ENCODE measurements at places on chromosomes 12 and 14.

DNA sequence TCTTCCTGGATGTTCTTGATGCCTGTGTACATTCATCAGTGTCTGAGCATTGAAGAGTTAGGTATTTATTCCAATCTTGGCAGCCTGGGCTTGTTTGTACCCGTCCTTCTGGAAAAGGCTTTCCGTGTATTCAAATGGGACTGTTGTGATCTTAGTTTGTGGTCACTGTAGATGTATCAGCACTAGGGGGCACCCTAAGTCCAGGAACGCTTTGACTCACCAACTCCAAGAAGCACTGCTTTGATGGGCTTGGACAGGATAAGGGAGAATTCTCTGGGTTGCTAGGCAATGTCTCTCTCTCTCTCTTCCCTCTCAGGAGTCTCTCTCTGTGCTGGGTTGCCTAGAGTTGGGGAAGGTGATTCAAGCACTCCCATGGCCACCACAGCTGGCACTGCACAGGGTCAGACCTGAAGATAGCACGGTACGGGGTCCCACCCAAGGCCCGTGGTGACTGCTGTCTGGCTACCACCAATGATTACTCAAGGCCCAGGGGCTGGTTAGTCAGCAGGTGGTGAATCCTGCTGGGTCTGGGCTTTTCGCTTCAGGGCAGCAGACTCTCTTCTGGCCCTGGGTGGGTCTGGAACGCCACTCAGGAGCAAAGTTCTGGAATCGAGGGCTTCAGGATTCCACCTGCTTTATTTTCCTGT, 211.1 kb upstream of the RGS6 start:
- DNase-seq, result peak; percentile 2

- DNase-seq, result no peak
Observed at GRCh38 chr12:25926536-25926935, 31.9 kb upstream of the RASSF8 start.

DNA sequence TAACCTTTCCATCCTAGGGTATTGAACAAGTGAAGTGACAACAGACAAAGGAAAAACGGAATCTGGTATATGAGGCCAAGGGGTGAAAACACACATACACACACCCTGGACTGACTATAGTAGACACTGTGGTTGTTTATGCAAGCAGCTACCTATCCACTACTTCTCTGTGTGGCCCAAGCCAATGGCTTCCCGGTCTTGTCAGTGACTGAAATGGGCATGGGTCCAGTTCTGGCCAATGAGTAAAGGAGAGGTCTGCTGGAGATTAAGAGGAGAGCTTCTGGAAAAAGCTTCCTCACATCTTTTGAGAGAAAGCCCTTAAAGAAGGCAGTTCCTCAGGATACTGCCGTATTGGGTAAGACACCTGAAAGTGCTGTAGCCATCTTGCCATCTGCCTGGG, 19.3 kb downstream of the MBIP start:
- DNase-seq, result no peak

GRCh38 chr12:57340104-57340503, 89.1 kb upstream of the STAC3 start:
- DNase-seq, result no peak

GRCh38 chr12:116426391-116427136, 132.6 kb upstream of the MAP1LC3B2 start:
- no peak for DNase-seq

DNA sequence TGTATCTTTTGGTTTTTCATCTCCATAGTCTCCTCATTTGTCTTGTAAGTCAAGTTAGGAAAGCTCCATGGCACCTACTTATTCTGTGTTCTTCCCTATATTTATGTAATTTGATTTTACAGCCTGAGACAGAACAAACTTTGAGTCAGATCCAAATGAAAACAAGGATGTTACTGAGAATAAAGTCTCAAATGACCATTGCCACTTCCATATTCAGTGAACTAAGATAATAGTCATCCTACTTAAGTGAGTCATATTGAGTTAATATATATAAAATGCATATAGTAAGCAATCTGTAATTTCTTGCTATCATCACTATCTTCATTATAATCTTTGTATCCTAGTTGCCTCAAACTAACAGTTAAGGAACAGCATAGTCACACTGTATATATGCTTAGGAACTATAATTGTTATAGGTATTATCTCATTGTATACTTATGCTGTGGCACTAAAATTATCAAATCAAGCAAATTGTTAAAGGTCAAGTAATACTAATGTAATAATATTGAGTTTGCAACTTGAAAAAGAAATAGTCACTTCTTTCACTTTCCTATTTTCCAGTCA, 30.8 kb downstream of the TMTC3 start:
- no peak for DNase-seq

DNA sequence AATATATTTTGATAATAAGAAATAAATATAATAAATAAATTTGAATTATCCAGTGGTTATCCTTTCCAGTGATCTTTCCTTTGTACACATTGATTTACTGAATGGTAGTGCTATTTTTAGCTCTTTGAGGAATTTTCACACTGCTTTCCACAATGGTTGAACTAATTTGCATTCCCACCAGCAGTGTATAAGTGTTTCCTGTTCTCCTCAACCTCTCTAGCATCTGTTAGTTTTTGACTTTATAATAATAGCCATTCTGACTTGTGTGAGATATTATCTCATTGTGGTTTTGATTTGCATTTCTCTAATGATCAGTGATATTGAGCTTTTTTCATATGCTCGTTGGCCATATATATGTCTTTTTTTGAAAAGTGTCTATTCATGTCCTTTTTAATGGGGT, 333.7 kb downstream of the RAD51B start:
- no peak for DNase-seq

GRCh38 chr12:108273217-108273616, 65.9 kb downstream of the CMKLR1 start:
- no peak for DNase-seq

GRCh38 chr12:65878540-65878939, 54.3 kb downstream of the HMGA2 start:
- DNase-seq, result no peak

GRCh38 chr12:28893365-28893764, 255.7 kb upstream of the FAR2 start:
- DNase-seq, result no peak

DNA sequence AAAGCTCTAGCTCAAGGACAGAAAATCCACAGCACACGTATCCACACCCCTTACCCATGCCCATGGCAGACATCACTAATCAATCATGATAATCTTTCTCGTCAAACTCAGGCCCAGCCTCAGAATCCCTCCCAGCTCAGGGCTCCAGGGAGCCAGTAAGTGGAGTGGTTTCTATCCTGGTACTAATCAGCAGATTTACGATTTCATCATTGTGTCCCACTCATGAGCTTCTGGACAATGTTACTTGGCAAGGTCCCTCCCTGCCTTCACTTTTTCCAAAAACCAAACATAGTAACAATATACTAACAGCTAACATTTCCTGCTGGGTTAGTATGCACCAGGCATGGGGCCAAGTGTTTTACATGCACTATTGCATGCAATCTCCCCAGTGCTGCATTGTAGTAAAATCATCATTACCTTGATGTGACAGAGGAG, 45.8 kb upstream of the NCOR2 start:
- no peak for DNase-seq

- no peak for DNase-seq
Observed at GRCh38 chr12:116990329-116990728, 79.6 kb downstream of the FBXW8 start.

DNA sequence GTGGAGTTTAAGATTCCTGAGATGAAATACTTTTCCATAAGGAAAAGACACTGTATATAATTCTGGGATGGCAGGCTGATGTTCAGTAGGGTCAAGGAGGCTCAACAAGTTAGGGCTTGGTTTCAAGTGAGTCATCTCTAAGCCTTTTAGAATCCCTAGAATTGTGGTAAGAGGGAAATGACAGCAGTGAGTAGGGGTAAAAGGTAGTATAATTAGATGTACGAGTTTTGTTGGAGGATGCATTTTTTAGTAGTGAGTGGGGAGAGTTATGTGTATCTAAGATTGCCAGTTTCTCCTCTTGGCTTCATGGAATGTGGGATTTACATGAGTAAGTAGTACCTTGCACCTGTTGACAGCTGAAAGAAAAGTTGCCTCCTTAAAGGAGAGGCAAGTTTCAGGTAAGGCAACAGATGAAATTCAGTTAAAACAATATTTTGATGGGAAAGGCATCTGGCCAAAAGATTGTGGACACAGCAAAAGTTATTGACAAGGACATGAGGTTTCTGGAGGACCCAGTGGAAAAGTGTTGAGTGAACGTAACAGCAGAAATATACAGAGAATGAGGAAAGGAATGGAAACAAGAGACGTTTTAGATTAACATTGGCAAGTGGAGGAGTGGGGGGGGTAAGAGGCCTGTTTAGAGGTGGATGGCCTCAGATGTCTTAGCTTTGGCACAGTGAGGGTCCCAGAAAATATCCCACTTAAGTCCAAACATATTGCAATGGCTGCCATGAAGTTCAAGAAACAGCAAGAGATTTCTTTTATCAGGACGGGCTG, 21.8 kb downstream of the LMO3 start:
- no peak for DNase-seq
